M059J (cell line): ENCODE measurements at places on chromosomes 2 and 18. TPM values are rescaled to one million over a fixed set of nuclear protein-coding genes. Genes with fewer than 3 reads are reported as not detected.

IFT172 gene
- 2.8 and 5.7 TPM in 2 replicates for total RNA-seq

NPHP1 gene
- total RNA-seq, result 6.5 and 8.9 TPM in 2 replicates

FAHD2A gene
- 25.7 and 32.3 TPM in 2 replicates for total RNA-seq

GATA6 gene
- total RNA-seq, result 4.1 and 4.6 TPM in 2 replicates

DNA sequence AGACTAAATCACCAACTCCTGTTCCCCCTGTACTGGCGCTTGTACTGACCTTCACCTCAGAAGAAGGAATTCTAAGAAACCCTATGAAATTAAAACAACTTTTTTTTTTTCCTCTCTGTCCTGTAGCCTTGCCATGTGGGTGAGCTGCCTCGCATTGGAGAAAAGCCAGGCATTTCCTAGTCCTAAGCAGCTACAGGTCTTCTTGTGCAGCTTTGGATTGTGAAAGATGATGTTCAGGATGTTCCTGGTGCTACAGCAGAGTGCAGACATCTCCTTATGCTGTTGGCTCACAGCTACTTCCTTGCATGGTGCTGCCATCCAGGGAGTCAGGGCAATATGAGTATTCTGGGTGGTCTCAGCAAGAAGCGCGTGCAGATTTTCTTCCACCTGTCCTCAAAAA lies 11.9 kb downstream of the PIK3C3 start:
- DNase-seq, result no peak

DNA sequence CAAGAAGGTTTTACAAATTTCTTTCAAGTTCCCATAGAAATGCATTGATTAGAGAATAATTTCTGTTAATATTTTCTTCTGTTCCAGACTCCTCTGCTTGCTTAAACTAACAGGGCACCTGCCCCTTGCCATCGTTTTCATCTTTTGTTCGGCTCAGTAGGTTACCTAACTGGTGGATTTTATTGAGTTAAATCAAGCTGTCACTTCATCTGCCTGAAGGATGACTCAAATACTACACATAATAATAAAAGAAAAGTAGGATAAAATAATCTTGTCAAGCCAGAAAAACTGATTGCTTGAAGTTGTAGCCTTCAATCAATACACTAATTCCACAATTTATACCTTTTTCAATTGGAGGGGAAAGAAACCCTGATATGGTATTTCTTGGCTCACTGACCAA lies 234.0 kb downstream of the NR4A2 start:
- no peak for DNase-seq

- peak; percentile 97 for DNase-seq
Observed at GRCh38 chr2:10283106-10284062, 19.3 kb upstream of the HPCAL1 start.

GRCh38 chr2:163715199-163715598 lies 20.6 kb downstream of the FIGN start:
- DNase-seq, result no peak

DNA sequence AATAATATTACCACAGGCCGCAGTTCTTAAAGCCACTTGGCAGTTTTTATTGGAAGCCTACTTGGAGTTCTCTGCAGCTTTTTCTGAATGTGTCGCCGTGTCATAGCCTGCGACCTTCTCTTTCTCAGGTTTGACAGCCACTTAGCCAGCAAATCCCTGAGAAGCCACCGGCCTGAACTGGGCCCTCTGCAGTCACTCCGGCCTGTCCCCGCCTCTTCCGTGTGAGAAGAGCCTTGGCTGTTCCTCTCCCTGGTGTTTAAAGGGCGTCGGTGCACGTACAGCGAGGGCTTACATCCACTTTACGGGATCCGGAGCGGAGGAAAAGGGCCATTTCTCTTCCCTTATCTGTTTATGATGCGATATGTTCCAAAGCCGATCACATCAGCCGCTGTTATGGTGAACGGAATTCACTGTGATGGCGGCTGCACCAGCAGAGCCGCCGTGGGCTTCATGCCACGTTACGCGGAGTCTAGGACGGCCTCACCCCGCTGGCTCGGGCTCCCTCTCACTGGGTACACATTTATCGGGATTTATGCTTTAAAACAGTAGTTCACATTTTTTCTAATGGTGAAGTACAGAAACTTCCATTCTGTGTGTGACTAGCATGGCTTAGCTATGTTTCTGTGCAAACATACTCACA lies 66.8 kb downstream of the GBX2 start:
- no peak for DNase-seq

DNA sequence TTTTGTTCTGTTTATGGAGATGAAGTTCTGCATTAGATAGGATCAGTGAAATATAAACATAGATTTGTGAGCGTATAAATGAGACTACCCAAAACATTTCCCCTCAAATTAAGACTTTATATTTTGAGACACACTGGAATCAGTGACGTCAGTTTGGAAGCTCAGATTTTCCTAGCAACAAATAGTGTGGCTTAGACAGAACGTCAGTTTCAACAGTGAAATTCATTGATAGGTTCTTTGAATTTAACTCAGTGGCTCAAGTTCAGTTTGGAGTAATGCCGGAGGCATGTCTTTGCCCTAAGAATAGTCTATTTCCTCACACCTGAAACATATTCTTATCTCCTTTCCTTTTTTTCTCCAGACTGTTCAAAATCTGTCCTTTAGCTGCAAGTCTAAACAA lies 113.6 kb upstream of the ARHGAP15 start:
- no peak for DNase-seq

DNA sequence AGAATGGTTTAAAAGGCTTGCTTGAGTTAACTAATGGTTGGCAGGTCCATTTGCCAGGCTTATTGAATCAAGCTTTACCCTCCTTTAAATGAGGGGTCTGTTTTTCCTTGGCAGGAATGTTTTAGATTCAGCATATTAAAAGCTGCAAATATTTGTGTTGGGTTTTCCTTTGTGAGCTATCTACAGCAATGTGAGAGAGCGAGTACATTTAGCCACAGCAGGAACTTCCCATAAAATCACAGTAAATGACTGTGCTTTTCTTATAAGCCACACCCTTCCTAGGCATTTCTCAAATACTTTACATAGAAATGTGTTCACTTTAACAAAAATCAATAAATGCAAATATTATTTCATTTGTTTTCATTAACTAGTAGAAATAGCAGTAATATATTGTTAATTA lies 23.9 kb downstream of the CALCRL start:
- DNase-seq, result no peak

DNA sequence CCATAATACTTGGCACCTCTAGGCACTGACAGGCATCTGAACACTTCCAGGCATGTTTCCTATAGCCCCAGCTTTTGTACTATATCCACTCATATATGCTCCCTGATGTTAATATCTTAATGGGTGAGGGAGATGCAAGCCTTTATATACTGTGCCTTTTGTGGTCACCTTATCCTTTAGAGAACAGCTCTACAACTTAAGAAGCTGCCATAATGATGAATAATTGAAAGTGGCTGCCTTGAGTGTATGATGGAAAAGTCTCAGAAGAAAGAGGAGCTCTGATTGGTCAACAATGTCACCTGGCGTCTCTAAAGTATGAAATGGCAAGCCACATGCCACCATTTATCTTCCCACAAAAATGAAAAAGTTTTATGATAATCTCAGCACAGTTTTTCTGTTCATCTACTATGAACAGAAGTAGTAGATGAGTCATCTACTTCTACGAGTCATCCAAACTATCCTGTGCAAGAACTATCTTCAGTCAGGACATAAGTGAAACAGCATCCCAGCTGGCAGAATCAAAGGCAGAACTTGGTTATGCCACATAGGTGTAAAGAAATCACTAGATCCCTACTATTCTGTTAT lies 997.9 kb upstream of the CELF4 start:
- DNase-seq, result no peak

- DNase-seq, result no peak
Observed at GRCh38 chr2:108923019-108923700, 65.9 kb downstream of the EDAR start.

DNA sequence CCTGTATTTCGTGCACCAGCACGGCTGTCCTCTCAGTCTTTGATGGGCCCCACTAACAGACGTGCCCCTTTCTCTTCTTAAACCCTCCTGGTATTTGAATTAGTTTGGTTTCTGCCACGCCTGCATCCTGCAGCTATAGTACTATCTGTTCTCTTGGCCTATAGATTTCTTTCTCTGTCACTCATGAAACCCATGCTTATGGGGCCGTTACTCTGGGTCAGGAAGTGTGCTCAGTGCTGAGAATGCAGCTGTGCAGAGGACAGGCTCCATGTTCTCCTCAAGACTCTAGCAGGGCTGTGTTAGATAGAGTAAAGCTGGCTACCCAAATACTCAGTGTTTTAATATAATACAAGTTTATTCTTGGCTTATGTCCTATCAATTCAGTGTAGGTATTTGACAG lies 180.0 kb downstream of the INSIG2 start:
- DNase-seq, result no peak

DNA sequence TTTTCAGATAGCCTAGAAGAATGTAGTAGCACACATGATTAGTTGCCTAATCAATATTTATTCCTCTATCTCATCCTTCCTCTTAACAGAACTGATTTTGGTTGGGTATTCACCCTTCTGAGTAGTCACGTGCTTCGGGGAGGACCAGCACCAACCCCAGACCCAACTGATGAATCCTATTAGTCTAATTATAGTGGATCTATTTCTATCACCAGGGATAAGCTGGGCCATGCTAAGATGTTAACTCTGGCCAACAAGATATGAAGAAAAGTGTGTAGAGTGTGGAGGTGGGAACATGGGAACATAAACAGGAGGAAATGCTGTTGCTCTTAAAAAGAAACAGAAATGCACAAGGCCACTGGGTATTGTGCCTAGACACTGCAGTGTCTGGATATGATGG lies 119.9 kb downstream of the THADA start:
- DNase-seq, result no peak

- DNase-seq, result no peak
Observed at GRCh38 chr18:213966-214365, 53.9 kb downstream of the THOC1 start.

GRCh38 chr2:88831071-88831791 lies 139.8 kb downstream of the RPIA start:
- DNase-seq, result peak; percentile 57

- DNase-seq, result no peak
Observed at GRCh38 chr2:219631904-219632759, 4.7 kb downstream of the SLC4A3 start.

DNA sequence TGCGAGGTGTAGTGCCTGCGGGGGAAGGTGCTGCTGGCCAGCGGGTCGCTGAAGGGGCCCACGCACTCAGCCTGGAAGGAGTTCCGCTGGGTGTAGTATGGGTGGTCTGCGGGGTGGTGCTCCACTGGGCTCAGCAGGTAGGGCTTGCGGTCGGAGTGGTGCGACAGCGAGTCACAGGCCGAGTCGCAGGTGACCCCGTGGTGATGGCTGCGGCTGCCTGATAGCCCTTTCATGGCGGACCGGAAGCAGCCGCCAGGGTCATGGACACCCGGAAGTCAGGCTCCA lies 429.8 kb downstream of the TGIF1 start:
- DNase-seq, result no peak

GRCh38 chr2:20226152-20226545 lies 1.2 kb upstream of the SDC1 start:
- DNase-seq, result no peak
